Left renal pelvis (tissue), 4 donors: ENCODE measurements at places on chromosomes 1 and 21.
A peak's percentile ranks its signal among the peaks of the same experiment; 100 is the strongest.

GRCh38 chr1:53401813-53402745 lies 57.1 kb upstream of the DMRTB1 start:
- DNase-seq = no peak

DNA sequence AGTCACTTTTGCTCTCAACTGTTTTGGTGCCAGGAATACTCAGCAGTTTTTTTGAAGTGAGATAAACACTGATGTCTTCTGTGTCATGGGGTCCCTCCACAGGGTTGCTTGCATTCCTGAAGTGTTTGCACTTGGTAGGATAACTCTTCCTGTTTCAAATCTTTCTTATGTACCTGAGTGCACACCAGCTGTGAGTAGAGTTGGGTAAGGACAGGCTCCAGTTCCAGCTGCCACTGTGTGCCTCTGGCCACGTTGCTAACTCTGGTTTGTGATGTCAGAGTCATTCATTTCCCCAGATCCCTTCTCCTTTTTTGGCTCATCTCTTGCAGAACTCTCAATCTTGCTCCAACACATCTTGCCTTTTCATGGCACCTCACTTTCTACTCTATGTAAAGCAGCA lies 356.3 kb upstream of the B3GALT2 start:
- DNase-seq = no peak

DNA sequence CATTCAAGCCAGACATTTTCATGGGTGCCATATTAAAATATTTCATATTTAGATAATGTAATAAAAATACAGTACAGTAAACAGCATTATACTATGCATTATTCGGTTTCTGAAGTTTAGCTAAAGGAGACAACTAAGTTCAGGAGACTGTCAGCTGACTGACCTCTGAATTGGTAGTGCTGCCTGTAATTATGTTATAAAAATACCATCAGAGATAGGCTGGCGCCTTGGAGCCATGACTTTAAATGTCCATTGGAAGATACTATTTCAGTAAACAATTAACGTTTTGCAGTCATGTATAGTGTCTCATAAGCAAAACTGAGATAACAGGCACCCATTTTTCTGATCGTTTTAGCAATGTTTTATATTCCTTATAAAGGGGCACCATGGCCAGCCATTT lies 11.3 kb upstream of the RAB29 start:
- no peak for DNase-seq

- DNase-seq = no peak
These were observed 286.3 kb upstream of the C1orf105 start for GRCh38 chr1:172134087-172134731.

DNA sequence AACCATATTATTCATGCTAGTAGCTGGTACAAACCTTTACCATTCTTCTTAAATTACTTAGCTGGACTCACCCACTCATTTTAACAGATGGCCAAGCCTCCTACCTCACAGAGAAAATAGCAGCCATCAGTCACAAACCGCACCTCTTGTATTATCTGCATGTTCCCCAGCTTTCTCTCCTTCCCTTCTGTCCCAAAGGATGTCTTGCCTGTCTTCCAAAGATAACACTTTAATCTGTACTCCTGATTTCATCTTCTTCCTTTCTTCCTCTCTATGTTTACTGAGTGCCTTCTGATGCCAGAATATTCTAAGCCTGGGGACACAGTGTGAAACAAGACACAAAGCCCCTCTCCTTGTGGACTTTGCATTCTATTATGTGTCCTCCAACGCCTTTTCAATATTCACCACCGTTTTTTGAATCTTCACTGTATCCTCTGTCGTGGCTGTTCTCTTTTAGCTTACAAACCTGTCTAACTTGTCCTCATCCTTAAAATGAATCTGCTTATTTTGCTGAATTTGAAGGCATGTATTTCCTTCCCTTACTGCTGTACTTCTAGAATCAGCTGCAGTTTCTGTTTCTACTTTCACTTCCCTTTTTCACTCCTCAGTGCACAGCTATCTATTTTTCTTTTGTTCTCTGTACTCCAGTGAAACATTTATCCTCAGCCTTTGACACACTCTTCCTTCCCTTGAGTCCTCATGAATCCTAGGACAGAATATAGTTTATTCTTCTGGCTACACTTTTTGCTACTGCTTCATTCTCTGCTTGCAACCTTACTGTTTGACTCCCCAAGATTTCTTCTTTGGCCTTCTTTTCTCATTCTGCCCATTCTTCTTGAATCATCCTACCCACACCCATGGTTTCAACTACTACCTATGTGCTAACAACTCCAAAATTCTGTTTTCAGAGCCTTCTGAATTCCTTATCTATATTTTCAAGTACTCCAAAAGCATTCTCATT lies 216.9 kb upstream of the SAMSN1 start:
- DNase-seq = no peak

DNA sequence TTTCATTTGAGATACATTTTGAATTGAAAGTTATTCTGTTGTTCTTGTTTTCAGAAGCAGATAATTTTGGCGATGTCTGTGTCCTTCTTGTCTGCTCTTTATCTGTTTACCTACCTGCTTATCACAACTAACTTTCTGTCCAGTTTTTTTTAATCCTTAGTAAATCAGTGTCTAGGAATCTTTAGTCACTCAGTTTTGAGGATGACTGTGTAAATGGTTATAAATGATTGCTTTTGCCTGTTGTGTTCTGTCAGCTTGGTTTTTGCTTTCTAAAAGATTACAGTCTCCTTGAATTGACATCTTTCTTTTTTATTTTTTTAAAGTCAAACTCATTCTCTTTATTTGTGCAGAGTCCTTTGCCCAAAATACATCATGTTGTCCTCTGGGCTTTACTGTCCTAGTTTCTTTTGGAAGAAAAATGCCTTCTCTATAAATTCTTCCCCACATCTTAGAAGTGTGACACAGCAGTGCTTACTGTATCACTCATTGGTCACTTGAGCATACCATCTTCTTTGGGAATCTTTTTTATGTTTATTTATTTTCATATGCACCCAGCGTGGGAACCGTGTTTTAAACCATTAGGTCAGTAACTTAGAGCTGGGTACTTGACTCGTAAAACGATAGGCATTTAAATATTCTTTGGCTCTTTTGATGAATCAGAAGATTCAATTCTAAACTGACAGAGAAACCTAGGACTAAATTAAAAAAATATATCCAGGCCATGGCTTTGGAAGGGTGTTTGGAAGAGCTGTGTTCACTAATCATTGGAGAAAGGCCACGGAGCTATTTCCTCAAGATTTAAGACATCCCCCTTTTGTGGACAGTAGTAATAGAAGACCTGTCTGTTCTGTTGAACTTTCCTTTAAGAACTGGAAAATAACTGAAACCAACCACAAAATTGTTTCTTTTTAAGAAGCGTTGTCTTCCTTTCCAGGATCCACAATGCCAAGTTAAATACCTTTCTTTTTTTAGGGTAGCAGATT lies 20.9 kb downstream of the LAMC1 start:
- no peak for DNase-seq

DNA sequence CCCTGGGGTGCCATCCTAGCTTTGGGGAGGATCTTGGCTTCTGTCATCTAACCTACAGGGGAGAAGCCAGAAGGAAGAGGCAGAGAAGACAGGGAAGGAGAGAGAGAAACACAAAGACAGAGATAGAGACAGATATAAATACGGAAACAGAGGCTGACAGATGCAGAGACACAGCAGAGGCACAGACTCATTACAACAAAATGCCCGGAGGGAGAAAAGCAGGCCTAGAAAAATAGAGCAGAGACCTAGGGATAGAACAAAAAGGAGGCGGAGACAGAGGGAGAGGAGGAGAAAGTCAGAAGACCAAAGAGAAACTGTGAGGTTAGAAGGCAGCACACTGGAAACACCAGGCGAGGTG lies 1.9 kb downstream of the PEAR1 start:
- no peak for DNase-seq

GRCh38 chr1:117534995-117535467 lies 70.8 kb upstream of the TENT5C start:
- peak; percentile 18 for DNase-seq

DNA sequence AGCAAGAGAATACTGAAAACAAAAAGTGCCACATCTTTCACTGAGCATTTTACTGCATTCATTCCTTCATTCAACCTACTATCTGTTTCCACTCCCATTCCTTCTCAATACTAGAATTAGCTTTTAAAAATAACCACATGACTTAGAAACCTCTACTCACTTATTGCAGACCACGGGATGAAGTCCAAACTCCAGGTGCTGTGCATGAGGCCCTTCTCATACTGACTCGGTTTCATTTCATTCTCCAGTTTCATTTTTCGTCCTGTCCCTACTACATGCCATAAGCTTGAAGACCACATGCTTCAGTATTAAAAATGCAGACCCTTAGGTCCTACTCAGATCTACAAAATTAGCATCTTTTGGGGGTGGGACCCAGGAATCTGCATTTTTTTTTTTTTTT lies 2.3 kb upstream of the BACH1 start:
- DNase-seq = no peak

- no peak for DNase-seq
These were observed 28.2 kb upstream of the EPB41 start for GRCh38 chr1:28885977-28886730.

- DNase-seq = no peak
These were observed 22.0 kb downstream of the DONSON start for GRCh38 chr21:33566514-33566913.

DNA sequence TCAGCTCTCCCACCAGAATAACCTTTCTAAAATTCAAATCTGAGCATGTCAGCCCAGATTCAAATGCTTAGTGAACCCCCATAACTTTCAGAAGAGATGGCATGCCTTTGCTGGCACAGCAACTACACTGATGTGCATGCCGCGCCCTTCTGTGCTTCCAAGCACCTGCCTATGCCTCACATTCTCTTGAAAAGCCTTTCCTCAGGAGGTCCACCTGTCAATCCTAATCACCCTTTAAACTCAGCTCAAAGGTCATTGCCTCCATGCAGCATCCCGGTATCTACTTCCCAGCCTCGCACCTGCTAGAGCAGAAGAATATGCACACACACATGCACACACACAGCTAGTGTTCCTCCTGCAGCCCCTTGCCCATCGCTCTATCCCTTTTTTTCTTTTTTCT lies 5.2 kb upstream of the S100A2 start:
- no peak for DNase-seq

DNA sequence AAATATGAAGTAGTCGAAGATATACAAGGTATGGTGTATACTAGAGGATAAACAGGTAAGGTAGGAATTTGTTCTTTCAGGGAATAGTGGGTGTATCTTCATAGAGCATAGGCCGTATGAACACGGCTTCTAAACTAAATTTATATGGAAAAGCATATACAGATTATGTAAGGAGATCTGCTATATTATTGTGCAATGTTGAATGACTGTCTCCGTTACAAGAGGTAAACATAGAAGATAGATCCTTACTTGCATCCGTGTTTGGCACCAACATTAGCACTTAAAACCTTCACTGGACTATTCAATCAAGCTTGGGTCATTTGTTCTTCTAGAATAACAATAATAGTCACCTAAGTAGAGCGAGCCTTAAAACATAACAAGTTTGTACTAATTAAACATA lies 45.9 kb downstream of the CLEC20A start:
- no peak for DNase-seq

- DNase-seq = no peak
These were observed 13.9 kb downstream of the DLGAP3 start for GRCh38 chr1:34915521-34915920.

- no peak for DNase-seq
These were observed at the start of gene NCMAP for GRCh38 chr1:24555591-24556413. Gene NCMAP (plus strand): TSS chr1:24556087. CDS start chr1:24595431, 39,344 bp downstream.

- DNase-seq = no peak
These were observed 121.3 kb downstream of the MAST2 start for GRCh38 chr1:45924736-45925135.

DNA sequence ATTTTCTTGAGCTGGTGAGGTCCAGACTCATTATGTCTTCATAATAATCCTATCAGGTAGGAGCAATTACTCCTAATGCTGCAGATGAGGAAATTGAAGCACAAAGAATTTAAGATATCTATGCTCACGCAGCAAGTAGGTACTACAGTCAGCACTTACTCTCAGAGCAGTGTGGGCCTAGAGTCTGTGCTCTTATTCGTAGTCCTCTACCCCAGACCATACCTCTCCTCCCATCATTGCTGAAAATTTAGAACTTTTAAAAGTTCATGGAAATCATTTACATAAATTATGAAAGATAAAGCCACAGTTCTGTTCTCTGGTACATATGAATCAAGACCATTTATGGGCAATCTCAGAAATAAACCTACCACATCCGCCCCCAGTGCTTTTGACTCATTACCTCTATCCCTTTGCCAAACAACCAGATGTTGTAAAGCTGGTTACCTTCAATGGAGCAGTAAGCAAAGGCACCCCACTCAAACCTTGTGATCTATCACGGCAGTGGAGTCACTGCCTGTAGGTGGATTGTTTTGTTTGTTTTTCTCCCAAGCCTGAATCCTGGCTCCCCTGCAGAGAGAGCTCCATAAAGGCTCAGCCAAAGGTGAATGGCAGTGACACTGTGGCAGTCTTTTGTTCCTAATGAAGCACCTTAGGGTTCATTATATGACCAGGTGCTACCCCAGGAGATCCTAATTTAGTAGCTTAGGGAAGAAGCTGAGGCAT lies 20.9 kb upstream of the MAN1A2 start:
- no peak for DNase-seq

- DNase-seq = no peak
These were observed 6.8 kb upstream of the LY9 start for GRCh38 chr1:160789051-160789701.

- no peak for DNase-seq
These were observed 2.2 kb downstream of the FBXO28 start for GRCh38 chr1:224116131-224116530.

DNA sequence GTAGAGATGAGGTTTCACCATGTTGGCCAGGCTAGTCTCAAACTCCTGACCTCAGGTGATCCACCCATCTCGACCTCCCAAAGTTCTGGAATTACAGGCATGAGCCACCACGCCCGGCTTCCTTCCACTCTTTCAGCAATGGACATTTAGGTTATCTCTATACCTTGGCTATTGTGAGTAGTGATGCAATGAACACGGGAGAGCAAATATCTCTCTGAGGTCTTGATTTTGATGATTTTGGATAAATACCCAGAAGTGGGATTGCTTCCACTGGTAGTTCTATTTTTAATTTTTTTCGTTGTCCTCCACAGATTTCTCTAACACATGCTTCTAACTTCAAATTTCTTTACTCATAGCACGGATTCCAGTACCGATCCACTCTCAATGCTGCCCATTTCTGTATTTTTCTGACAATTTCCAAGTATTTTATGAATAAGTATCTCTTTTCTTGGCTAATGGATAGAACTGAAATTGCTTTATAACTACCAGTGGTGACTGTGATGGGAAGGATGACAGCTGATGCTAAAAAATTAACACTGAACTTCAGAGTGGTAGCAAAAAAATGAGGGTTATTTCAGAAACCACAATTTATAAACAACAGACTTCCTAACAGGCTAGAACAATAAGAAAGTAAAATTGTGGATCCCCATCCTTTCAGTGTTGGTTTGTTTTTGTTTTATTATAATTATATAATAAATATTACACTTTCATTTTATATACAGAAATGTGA lies 327.5 kb upstream of the RUNX1 start:
- DNase-seq = no peak

DNA sequence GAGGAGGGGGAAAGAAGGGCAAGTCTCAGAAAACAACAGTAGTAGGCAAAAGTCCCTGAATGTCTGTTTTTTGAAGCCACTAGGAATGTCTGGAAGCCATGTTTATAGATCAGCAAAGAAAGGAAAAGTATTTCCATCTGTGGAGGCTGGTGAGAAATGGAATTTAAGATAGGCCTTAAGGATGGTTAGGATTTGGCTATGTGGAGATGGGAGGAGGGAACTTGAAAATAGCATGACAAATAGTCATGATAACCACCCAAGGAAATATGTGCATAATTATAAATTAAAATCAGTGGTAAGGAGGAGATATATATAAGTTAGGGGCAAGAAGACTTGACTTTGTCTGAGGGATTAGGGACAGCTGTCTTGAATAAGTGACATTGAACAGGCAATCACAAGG lies 33.8 kb upstream of the FGGY start:
- DNase-seq = no peak
